Memory B cell (primary cell): ENCODE measurements at places on chromosomes 1 and 21.

GRCh38 chr21:33938381-33938780 is 22.8 kb upstream of the ATP5PO start:
- no peak for DNase-seq

DNA sequence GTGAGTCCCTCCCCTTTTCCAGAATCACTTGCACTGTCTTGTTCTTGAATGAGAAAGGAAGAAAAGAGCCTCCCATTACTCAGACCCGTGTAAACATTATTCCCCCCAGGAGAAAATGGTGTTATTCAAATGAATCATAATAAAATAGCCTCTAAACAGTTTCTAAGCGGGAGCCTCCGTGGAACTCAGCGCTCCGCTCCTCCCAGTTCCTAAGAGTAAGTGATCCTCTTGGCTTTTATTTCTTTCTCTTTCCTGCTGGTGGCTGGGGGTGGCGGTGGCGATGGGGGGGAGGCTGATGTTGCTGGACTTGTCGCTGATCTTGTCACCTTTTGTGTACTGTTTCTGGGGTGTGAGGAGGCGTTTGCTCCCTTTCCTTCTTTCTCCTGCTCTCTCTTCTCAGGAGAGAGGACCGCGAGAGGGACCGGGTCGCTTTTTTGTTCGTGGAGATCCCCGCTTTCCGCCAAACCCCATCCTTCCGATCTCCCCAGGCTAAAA is 781 bp downstream of the PROX1 start:
- no peak for DNase-seq

GRCh38 chr1:25704267-25704691 is 87.7 kb downstream of the MAN1C1 start:
- no peak for DNase-seq

- DNase-seq = no peak
These were observed 4.2 kb downstream of the COX20 start for GRCh38 chr1:244839656-244840055.
